ENCODE measurements at places on chromosomes 1 and 21.

- no peak for DNase-seq
Observed at GRCh38 chr1:71393301-71393700, 312.5 kb upstream of the ZRANB2 start.

DNA sequence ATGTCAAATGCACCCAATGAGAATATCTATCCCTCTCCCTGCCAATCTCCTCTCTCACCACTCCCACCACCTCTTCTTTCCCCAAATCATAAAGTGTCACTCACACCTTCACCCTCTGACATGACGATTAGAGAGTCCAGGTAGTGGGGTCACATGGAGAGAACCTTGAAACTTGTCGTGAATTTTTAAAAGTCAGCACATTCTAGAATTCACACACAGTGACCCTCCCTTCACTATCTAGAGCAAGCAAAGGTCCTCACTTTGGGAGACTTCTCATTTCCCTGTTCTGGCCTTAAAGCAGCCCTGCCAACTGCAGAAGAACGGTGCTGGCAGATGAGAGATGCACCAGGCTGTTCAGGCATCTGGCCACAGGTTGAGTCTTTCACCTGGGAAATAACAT lies 61.9 kb downstream of the CD34 start:
- no peak for DNase-seq

DNA sequence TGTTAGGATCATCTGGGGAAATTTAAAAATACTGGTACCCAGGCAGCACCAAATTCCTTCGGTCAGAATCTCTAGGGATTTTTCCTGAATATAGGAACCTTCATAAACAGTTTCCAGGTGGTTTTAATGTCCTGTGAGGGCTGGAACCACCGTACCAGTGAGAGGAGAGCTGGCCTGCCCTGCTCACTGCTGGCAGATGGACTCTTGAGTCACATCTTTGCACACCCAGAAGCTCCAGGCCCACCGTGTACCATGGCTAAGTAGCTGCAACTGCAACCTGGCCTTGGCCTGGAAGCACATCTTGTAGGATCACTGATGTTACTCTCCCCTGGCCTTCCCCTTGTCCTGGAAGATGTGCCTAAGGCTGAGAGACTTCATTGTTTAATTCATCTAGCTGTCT lies 181.5 kb downstream of the DISC1 start:
- DNase-seq = no peak

DNA sequence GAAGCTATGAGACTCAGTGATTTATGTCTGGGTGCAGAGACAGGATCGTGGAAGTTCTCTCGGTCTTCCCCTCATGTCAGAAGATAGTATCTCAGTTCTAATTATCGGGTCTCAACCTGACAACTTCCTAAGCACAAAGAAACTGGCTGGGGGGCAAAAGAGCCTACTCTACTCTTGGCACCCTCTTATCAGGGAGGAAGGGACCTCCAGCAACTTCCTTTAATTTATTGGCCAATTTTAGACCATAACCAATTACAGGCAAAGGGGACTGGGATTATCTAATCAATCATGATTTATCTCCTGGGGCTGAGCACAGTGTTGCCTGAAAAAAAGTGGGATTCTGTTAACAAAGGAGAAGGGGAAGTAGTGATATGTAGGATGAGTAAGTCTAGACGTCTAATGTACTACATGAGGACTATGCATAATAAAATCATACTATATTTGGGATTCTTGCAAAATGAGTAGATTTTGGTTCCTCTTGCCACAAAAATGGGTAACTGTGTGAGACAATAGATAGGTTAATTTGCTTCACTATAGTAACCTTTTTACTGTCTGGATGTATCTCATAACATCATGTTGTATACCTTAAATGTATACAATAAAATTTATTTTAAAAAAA lies 98.8 kb downstream of the ZFYVE9 start:
- no peak for DNase-seq

DNA sequence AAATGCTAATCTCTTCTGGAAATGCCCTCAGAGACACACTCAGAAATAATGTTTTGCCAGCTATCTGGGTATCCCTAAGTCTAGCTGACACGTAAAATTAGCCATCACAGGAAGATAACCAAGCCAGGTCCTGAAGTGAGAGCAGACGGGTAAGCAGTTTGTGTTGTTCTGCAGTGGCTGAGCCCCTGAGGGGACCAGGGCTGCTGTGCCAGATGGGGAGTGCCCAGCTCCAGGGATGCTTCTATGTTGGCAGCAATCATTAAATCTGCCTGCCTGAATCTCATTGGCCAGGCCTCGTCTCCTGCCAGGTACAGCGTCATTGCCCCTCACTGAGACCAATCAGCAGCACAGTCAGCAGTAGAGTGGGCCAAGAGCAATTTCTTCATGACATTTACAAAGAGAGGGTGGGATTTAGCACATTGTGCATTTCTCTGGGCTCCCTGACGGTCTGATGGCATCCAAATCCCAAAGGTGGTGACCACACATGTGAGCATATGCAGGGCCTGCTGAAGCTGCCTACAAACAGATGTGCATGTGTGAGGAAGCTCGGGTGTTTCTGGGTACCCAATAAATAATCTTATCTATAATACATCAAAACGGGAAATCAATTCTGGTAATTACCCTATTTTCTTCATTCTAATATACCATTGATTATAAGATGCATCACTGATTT lies 58.7 kb upstream of the LRRN2 start:
- no peak for DNase-seq

- peak; percentile 71 for DNase-seq
Observed at GRCh38 chr1:3312898-3313575, 141.4 kb upstream of the ARHGEF16 start.

- peak; percentile 49 for DNase-seq
Observed at GRCh38 chr1:181133969-181134418, 45.5 kb downstream of the IER5 start.

DNA sequence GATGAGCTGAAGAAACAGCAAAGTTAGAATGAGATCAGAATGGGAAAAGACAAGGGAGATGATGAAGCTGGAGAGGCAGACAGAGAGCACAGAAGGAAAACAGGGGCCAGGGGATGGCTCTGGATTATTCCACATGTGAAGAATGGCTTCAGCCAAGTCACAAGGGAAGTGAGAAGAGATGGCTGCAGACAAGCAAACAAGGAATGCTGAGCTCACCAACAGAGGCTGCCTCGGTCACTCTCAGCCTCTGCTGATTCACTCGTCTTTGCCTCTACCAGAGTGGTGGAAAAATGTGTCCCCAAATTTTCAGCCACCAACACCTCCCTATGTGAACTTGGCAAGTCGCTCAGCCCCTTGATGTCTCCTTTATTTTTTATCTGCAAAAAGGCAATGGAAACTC lies 46.7 kb downstream of the TRABD2B start:
- DNase-seq = no peak

GRCh38 chr1:162151900-162152829 lies 82.7 kb downstream of the NOS1AP start:
- DNase-seq = no peak

- no peak for DNase-seq
Observed at GRCh38 chr1:200923601-200924000, 28.9 kb downstream of the INAVA start.

DNA sequence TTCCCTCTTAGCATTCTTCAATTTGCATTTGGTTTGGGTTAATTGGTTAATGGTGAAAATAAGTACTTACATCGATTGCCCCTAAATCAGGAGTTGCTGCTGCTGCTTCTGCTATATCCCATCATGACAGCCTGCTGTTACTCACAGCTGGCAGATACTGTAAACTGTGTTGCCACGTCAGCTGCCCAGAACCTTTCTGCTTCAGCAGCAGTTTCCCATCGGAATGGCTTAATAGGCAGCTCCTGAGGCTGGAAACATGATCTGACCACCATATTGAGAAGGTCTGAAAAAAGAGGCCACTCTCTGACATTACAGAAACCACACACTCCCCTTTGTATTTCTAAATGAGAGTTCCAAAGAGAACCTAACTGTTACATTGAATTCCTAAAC lies 14.3 kb upstream of the SEC16B start:
- peak; percentile 35 for DNase-seq

- DNase-seq = no peak
Observed at GRCh38 chr1:87045761-87046304, 131.4 kb downstream of the HS2ST1 start.

DNA sequence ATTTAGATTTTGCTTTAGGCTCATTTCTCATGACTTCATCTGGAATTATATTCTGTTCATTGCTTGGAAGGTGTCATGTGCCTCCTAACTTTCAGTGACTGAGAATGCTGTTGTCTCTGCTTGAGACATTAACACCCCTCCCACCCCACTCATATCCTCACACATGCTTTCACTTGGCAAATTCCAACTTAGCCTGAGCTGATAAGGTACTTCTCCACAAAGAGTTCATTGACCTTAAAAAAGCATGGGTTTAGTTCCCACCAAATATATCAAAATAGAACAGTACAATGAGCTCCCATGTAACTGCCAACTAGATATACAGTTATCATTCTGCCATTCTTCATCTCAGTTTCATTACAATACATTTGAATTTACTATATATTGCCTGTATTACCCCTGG lies 576.5 kb upstream of the ADGRL2 start:
- DNase-seq = no peak

DNA sequence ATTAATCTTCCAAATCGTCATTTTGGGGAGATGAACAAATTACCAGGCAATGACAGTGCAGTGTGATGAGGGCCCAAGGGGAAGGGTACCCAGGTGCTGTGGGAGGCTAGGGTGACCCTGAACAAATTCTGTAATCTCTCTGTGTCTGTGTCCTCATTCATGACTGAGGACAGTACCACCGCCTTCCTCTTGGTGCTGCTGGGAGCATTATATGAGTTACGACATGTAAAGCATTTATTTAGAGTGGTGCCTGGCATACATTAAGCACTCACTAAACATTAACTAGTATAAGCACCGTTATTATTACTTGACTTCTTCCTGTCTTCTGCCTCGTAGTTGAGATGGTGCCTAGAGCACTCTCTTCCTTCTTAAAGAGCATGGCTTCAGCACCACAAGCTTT lies 468.2 kb upstream of the VAMP3 start:
- no peak for DNase-seq

Data from RPMI8226 (cell line).